Mesothelial cell of epicardium (in vitro differentiated cells): ENCODE measurements at places on chromosomes 12 and 14.

- peaks cover 11% of the 10 kb centered on the region for H3K4me1 ChIP-seq
- H3K27me3 ChIP-seq = peaks cover 2% of the 10 kb centered on the region
- DNase-seq = no peak
- no peak overlapping the region for H3K4me3 ChIP-seq
These were observed 67.2 kb downstream of the TESC start for GRCh38 chr12:117031843-117032592.

GRCh38 chr12:94103986-94104385, 44.4 kb upstream of the PLXNC1 start:
- H3K4me3 ChIP-seq = no peak overlapping the region
- H3K36me3 ChIP-seq = no peaks in the 10 kb centered on the region
- H3K4me1 ChIP-seq = peaks cover 21% of the 10 kb centered on the region

DNA sequence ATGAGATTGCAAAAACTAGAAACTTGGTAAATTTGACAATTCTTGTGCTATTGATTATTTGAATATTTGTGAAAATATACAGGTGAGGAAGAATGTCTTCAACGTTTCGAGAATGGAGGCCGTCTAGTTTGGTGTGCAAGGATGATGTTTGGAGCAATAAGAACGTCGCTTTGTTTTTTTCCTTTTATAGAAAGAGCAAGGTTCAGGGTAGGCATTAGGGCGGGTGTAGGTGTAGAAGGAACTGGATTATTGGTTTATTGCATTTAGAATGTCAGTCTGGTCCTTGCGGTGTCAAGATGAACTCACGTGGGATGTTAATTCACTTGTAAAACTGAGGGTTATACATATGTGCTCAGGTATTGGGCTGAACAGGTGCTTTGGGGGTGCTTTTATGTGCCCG, 1.1 kb downstream of the RPS26 start:
- peaks cover 14% of the 10 kb centered on the region for H3K36me3 ChIP-seq
- peaks cover 22% of the 10 kb centered on the region for H3K4me1 ChIP-seq
- peak overlapping the region; percentile 98 for H3K27ac ChIP-seq
- no peaks in the 10 kb centered on the region for H3K27me3 ChIP-seq
- peak overlapping the region; percentile 96 for H3K4me3 ChIP-seq

GRCh38 chr14:55194656-55195355, 3.4 kb upstream of the DLGAP5 start:
- no peaks in the 10 kb centered on the region for H3K27me3 ChIP-seq
- H3K4me1 ChIP-seq = peaks cover 15% of the 10 kb centered on the region
- H3K4me3 ChIP-seq = no peak overlapping the region
- DNase-seq = no peak
- no peak overlapping the region for H3K27ac ChIP-seq

GRCh38 chr12:64532734-64533351, 77.5 kb upstream of the RASSF3 start:
- H3K36me3 ChIP-seq = no peaks in the 10 kb centered on the region
- no peak for DNase-seq
- H3K27ac ChIP-seq = no peak overlapping the region
- no peak overlapping the region for H3K4me3 ChIP-seq
- peaks cover 3% of the 10 kb centered on the region for H3K27me3 ChIP-seq

GRCh38 chr12:13666806-13667205, 314.6 kb downstream of the GRIN2B start:
- H3K4me3 ChIP-seq = no peak overlapping the region
- H3K27me3 ChIP-seq = peaks cover 13% of the 10 kb centered on the region
- no peak for DNase-seq
- H3K36me3 ChIP-seq = no peaks in the 10 kb centered on the region

GRCh38 chr12:1574865-1575259, 19.5 kb downstream of the FBXL14 start:
- peaks cover 61% of the 10 kb centered on the region for H3K27me3 ChIP-seq
- H3K4me1 ChIP-seq = peaks cover 41% of the 10 kb centered on the region
- peaks cover 4% of the 10 kb centered on the region for H3K36me3 ChIP-seq
- DNase-seq = no peak
- peak overlapping the region; percentile 88 for H3K27ac ChIP-seq

GRCh38 chr14:72476657-72477499, 417.0 kb downstream of the DPF3 start:
- no peak overlapping the region for H3K4me3 ChIP-seq
- no peaks in the 10 kb centered on the region for H3K36me3 ChIP-seq
- H3K27ac ChIP-seq = no peak overlapping the region
- H3K4me1 ChIP-seq = peaks cover 11% of the 10 kb centered on the region
- H3K27me3 ChIP-seq = peaks cover 37% of the 10 kb centered on the region
- DNase-seq = no peak

DNA sequence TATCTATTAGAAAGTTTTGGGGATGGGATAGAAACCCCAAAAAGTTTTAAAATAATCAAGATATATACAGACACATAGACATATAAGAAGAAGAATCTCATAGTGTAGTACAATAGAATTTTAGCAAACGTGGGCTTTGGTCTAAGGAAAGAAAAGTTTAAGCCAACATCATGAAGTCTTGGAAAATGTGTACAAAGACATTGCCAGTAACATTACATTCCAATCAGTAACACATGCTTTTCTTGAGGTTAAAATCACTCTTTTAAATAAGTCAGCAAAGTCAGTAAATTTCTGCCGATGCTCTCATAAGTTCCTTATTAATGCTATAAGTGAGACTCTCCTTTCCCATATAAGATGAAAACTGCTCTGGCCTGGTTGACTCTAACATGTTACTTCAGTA, 201.1 kb upstream of the LRIG3 start:
- no peak overlapping the region for H3K27ac ChIP-seq
- no peak for DNase-seq
- H3K36me3 ChIP-seq = no peaks in the 10 kb centered on the region
- H3K4me3 ChIP-seq = no peak overlapping the region
- H3K27me3 ChIP-seq = no peaks in the 10 kb centered on the region
- no peaks in the 10 kb centered on the region for H3K4me1 ChIP-seq

DNA sequence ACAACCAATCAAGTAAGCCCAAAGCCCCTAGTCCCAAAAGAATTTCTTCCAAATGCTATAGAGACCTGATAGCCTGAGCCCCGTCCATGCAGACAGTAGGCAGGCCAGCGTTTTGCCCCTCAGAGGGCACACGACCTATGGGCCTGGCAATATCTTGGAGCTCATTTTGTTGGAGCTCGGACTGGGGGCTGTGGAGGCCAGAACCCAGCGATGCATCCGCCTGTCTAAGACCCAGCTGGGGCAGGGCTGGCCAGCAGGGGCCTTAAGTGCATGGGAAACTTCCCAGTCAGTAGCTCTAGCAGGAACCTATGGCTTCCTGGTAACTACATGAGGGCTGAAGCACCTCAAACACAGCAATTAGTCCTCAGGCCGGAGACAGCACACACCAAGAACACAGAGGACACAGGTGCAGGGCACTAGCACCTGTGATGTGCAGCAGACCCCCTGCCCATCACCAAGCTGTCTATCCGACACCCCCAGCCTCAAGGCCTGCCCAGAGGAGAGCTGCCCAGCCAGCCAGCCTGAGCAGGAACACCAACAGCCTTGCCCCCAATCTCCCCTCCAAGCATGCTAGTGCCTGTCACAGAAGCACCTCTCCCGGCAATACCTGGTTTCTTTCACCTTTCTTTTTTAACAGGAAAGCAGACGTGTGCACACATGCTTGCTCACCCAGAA, 50.8 kb downstream of the ARL6IP4 start:
- H3K27me3 ChIP-seq = no peaks in the 10 kb centered on the region
- peaks cover 11% of the 10 kb centered on the region for H3K4me1 ChIP-seq
- no peak overlapping the region for H3K27ac ChIP-seq
- H3K4me3 ChIP-seq = no peak overlapping the region
- DNase-seq = no peak

DNA sequence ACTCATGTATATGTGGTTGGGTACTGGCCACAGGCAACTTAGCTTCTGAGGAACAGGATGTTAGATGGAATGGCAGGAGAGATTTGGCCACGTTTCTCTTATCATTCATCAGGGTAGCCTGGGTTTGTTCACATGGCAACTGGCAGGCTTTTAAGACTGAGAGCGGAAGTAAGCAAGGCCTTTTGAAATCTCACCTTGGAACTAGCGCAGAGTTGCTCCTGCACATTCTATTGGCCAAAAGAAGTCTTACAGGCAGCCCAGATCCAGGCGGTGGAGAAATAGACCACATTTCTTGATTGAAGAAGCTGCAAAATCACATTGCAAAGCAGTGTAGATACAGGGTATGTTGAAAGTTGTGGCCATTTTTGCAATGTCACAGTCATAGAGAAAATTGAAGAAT, 3.7 kb downstream of the CLEC4A start:
- no peak overlapping the region for H3K4me3 ChIP-seq
- H3K27me3 ChIP-seq = no peaks in the 10 kb centered on the region
- H3K36me3 ChIP-seq = no peaks in the 10 kb centered on the region
- no peak overlapping the region for H3K27ac ChIP-seq
- no peak for DNase-seq

DNA sequence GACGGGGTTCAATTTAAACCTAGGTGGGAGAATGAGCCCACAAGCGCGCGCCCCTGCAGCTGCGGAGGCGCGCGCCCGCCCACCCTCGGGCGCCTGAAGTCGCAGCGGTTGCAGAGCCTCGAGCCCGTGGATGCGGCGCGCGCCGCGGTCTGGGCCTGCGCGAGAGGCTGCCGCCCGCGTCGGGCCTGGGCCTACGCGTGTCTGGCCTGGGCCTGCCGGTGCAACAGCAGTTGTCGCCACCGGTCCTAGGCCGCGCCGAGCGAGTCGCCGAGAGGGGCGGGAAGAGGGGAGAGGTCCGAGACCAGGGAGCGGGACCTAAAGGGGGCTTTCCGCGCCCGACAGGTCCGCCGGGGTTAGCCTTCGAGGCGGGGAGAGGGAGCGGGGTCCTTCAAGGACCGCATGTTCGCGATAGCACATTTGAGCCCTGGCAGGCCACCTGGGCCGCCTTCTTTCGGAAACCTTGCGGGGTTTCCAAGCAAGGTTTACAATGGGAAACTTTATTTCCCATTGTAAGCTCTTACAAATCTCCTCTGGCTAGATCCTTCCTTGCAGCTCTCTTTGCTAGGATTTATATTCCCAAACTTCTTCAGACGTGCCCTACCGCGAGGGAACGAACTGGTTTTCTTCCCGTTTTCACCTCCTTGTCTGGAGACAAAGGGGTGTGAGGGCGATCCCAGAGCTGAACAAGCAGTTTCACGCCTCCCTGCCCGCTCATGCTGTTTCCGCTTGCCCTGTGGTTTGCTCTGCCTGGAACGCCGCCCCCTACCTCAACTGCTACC, 6.8 kb downstream of the SIX6 start:
- peaks cover 99% of the 10 kb centered on the region for H3K27me3 ChIP-seq
- DNase-seq = peak; percentile 40
- peak overlapping the region; percentile 37 for H3K4me3 ChIP-seq

DNA sequence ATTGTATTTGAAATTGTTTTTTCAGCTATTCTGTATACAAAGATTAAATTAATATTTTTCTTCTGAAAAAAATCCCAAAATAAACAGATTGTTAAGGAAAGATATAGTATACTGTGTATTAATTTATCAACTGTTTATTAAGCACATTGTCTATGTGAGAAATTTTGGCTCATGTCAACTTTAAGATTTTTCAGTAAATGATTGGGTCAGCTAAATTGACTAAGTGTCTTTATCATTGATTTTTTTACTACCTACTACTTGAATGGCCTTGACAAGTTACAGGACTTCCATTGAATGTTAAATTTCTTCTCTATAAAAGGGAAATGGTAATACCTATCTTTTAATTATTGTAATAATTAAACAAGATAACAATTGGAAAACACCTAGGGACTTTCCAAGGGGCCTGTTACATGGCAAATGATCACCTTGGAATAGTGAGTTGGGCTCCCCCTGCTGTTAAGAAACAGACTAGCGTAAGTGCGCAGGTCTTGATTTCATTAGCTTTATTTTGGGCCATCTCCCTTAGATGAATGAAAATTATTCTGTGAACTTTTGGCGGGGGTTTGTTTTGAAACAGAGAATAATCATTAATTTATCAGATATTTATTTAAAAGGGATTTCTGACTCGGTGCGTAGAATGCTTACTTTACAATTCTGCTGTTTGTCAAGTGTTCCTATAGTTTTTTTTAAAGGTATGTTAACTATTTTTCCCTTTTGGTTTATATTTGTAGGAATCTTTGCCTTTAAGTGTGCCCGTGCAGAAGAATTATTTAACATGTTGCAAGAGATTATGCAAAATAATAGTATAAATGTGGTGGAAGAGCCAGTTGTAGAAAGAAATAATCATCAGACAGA, 14.5 kb upstream of the CCT2 start:
- H3K36me3 ChIP-seq = peaks cover 26% of the 10 kb centered on the region
- H3K27ac ChIP-seq = no peak overlapping the region
- DNase-seq = peak; percentile 46
- H3K4me1 ChIP-seq = no peaks in the 10 kb centered on the region
- H3K4me3 ChIP-seq = no peak overlapping the region

DNA sequence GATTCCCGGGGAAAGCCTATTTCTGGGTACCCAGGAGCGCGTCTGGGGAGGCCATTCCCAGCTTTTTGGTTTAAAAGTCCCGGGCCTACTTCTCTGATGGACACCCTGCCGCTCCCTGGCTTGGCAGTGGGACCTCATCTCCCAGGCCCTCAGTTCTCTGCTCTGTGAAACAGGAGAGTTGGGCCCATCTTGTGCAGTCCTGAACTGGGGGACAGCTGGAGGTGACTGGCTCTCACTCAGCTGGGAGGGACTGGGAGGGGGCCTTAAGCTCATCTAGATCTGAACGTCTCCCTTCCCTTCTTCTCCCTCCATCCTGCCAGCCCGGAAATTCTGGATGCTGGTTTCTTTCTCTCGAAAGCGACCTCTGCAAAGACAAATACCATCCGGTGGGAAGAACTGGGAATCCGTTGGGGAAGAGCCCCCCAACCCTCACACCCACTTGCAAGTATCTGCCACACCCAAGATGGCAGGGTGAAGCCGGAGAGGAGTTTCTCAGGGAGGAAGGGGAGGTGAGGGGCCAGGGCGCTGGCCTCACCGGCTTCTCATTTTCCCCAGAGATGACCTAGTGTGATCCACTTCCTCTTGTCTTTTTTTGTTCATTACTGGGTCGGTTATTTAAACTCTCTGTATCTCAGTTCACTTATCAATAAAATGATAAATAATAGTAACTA, 1.4 kb downstream of the RIN3 start:
- peaks cover 9% of the 10 kb centered on the region for H3K4me1 ChIP-seq
- H3K4me3 ChIP-seq = peak overlapping the region; percentile 78
- H3K27ac ChIP-seq = no peak overlapping the region
- no peaks in the 10 kb centered on the region for H3K36me3 ChIP-seq
- H3K27me3 ChIP-seq = no peaks in the 10 kb centered on the region

- DNase-seq = no peak
- H3K4me1 ChIP-seq = no peaks in the 10 kb centered on the region
- H3K27me3 ChIP-seq = peaks cover 14% of the 10 kb centered on the region
- H3K4me3 ChIP-seq = no peak overlapping the region
These were observed 378.9 kb downstream of the FUT8 start for GRCh38 chr14:65791191-65791981.

- H3K4me3 ChIP-seq = no peak overlapping the region
- no peaks in the 10 kb centered on the region for H3K27me3 ChIP-seq
- no peak for DNase-seq
- H3K27ac ChIP-seq = no peak overlapping the region
- peaks cover 4% of the 10 kb centered on the region for H3K36me3 ChIP-seq
- peaks cover 14% of the 10 kb centered on the region for H3K4me1 ChIP-seq
These were observed 180.9 kb downstream of the ETV6 start for GRCh38 chr12:11830307-11830801.

GRCh38 chr12:109110988-109111495, 5.3 kb upstream of the ACACB start:
- DNase-seq = peak; percentile 75
- peak overlapping the region; percentile 95 for H3K27ac ChIP-seq
- H3K27me3 ChIP-seq = no peaks in the 10 kb centered on the region

GRCh38 chr14:104953896-104954656, 24.1 kb downstream of the AHNAK2 start:
- no peaks in the 10 kb centered on the region for H3K4me1 ChIP-seq
- no peak overlapping the region for H3K4me3 ChIP-seq
- no peak overlapping the region for H3K27ac ChIP-seq
- H3K27me3 ChIP-seq = peaks cover 34% of the 10 kb centered on the region

- no peak overlapping the region for H3K4me3 ChIP-seq
- no peak for DNase-seq
- peaks cover 21% of the 10 kb centered on the region for H3K27me3 ChIP-seq
- no peak overlapping the region for H3K27ac ChIP-seq
- no peaks in the 10 kb centered on the region for H3K36me3 ChIP-seq
These were observed 29.5 kb upstream of the STAB2 start for GRCh38 chr12:103557628-103558010.
